Thoracic aorta (tissue), 2 donors: ENCODE measurements at places on chromosomes 13 and 19. TPM values are rescaled to one million over a fixed set of nuclear protein-coding genes. Genes with fewer than 3 reads are reported as not detected.

DNA sequence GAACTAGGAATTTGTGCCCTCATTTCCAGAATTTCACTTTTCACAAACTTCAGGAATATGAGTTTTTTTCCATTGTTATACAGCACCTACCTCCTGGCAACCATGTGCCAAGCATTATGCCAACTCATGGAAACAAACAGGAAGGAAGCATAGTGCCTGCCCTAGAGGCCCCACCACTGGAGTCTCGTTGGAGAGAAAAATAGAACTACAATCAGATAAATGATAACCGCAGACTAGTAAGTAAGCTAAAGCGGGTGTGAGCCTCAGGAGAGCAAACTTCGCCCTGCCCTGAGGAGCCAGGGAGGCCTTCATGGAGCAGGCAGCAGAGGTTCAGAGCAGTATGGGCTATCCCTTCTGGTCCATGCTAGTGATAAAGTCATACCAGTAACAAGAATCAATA is 75.9 kb downstream of the FRY start:
- H3K36me3 ChIP-seq, result no peaks in the 10 kb centered on the region
- no peaks in the 10 kb centered on the region for H3K27me3 ChIP-seq
- DNase-seq, result no peak
- no peak overlapping the region for H3K4me3 ChIP-seq
- H3K4me1 ChIP-seq, result peaks cover 8% of the 10 kb centered on the region
- no peak overlapping the region for H3K27ac ChIP-seq

The ZNF805 gene
- total RNA-seq, result 30.7 TPM

The F10 gene
- total RNA-seq, result 25.5 TPM

DNA sequence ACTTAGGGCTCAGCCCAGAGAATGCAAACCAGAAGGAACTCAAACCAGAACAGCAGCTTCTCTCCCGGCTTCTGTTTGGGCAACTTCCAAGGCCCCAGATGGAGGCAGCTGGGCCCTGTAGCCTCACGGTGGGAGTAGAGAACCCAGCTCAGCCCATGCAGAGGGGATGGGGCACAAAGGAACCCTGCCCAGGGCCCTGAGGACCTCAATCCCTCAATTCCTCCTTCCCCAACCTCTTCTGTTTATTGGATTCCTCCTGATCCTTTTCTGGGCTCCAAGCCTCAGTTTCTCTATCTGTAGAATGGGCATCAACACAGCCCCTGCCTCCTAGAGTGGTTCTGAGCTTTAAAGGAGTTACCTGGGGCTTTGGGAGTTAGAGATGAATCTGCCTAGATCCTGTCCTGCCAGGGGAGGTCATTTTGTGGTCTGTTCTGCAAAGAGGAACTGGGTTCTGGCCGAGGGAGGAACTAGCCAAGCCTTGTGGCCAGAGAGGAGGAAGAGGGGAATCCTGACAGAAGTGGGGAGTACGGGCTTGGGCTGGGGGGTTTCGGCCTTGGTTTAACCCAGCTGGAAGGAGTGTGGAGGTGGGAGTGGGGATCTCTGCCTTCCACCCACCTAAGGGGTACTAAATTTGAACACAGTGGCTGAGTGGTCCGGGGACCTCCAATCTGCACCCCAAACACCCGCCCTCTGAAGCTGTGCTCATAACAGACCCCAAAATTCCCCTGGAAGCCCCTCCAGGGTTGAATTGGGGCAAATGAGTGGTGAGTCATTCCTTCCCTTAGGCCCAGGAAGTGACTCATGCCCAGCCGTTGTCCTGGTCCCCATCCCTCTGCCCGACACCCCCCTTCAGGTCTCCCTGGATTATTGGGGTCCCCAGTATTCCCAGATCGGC is 2.7 kb downstream of the ADGRE5 start:
- peak overlapping the region; percentile 98 for H3K4me3 ChIP-seq
- peaks cover 5% of the 10 kb centered on the region for H3K36me3 ChIP-seq
- DNase-seq, result no peak
- peaks cover 48% of the 10 kb centered on the region for H3K4me1 ChIP-seq
- H3K27ac ChIP-seq, result peak overlapping the region; percentile 100

- H3K27me3 ChIP-seq, result no peaks in the 10 kb centered on the region
- no peak for DNase-seq
- no peak overlapping the region for H3K27ac ChIP-seq
- H3K36me3 ChIP-seq, result no peaks in the 10 kb centered on the region
Observed at GRCh38 chr13:79782541-79783205, 301.7 kb downstream of the NDFIP2 start.

DNA sequence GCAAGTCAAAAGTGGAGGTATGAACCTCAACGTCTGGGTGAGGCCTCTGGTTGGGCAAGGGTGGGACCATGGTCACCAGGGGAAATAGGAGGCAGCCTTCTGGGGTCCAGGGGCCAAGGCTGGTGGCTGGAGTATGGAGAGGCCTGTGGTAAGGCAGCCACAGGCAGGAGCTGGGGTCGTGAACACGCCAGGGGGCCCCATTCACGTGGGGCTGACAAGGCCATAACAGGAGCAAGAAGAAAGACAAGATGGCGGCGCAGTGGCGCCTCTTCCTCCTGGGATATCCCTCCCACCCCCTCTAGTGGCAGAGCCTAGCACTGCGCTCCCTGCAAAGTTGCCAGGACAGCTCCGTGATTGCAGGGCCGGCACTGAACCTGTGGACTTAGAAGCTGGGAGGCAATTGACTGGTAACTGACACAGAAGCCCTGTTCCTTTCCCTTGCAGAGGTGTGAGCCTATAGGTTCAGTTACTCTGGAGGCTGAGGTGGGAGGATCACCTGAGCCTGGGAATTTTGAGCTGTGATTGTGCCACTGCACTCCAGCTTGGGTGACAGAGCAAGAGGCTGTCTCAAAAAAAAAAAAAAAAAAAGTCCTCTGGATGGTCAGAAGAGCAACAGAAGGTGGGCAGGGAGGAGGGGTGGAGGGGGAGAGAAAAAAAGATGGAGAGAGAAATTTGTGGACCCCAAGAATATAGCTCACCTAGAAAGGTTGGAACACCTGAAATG is 19.7 kb upstream of the EDDM13 start:
- H3K27ac ChIP-seq, result no peak overlapping the region
- H3K4me3 ChIP-seq, result no peak overlapping the region
- no peaks in the 10 kb centered on the region for H3K27me3 ChIP-seq

- no peaks in the 10 kb centered on the region for H3K27me3 ChIP-seq
- H3K36me3 ChIP-seq, result no peaks in the 10 kb centered on the region
- no peak for DNase-seq
Observed at GRCh38 chr13:67238861-67239260, 8.7 kb upstream of the PCDH9 start.

The ZNF534 gene
- 0.68 TPM for total RNA-seq

DNA sequence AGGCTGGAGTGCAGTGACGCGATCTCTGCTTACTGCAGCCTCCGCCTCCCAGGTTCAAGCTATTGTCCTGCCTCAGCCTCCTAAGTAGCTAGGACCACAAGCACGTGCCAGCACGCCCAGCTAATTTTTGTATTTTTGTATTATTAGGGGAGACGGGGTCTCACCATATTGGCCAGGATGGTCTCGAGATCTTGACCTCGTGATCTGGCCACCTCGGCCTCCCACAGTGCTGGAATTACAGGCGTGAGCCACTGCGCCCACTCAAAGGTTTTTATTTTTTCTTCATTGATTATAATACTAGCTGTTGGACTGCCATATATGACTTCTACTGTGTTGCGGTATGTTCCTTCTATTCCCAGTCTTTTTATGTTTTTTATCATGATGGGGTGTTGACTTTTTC is 569.7 kb upstream of the SLITRK6 start:
- no peak overlapping the region for H3K27ac ChIP-seq
- no peak for DNase-seq
- no peaks in the 10 kb centered on the region for H3K36me3 ChIP-seq
- no peaks in the 10 kb centered on the region for H3K4me1 ChIP-seq
- no peak overlapping the region for H3K4me3 ChIP-seq

The PDX1 gene
- not detected for total RNA-seq

DNA sequence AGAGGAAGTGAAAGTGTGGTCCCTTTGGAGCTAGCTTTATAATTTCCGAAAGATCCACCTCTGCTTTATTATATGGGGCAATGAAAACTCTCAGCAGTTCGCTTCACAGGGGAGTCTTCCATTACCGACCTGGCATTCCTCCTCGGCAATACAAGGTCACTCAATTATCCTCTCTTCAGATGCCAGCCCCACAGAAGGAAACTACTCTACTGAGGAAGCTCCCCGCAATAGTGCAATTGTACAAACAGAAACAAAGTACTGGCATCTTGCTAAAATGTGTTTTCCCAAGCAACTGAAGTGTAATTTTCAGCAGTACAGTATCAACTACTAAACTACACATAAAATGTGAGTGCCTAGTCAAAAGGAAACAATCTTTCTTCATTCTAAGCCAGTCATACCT is 702.0 kb downstream of the PCDH9 start:
- DNase-seq, result no peak
- no peak overlapping the region for H3K4me3 ChIP-seq
